ENCODE measurements at places on chromosomes 3 and 15.

- DNase-seq: no peak
These were observed 280.5 kb downstream of the MBNL1 start for GRCh38 chr3:152549263-152549662.

GRCh38 chr15:78804391-78804792, 6.9 kb downstream of the ADAMTS7 start:
- DNase-seq: no peak

DNA sequence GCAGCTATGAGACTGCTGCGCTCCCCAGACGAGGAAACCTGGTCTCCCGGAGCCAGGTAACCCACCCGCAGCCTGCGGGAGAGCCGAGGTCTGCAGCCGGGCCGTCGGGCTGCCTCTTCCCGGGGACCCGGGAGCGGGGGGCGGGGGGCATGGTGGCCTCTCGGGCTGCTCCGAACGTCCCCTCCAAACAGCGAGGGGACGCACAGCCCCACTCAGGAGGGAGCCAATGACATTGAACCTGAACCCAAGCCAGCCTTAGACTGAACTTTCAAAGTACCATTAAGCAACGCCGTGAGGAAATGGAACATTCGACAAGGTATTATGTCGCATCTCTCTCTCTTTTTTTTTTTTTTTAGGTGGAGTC, 29.8 kb upstream of the ALDH1A3 start:
- no peak for DNase-seq

DNA sequence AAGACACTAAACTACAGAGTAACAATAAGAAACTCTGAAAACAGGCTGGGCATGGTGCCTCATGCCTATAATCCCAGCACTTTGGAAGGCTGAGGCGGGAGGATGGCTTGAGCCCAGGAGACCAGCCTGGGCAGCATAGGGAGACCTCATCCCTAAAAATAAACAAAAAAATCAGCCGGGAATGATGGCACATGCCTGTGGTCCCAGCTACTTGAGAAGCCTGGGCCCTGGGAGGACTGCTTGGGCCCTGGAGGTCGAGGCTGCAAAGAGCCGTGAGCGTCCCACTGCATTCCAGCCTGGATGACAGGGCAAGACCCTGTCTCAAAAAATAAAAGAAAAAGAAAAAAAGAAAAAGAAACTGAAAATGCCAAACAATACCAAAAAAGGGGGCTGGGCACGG, 55.4 kb downstream of the TMCC1 start:
- DNase-seq: no peak

GRCh38 chr3:45771166-45771775, 25.1 kb downstream of the SLC6A20 start:
- no peak for DNase-seq

GRCh38 chr3:25589783-25590258, 74.9 kb downstream of the TOP2B start:
- no peak for DNase-seq

DNA sequence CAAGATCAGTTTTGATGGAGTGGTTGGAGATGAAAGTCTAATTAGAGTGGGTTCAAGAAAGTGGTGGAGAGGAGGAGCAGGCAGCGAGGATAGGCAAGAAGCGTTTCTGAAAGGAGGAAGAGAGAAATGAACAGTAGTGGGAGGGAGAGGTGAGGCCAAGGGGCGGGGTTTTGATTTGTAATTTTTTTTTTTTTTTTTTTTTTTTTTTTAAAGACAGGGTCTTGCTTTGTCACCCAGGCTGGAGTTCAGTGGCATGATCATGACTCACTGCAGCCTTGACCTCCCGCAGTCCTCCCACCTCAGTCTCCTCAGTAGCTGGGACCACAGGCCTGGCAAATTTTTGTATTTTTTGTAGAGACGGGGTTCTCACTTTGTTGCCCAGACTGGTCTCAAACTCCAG, 36.6 kb downstream of the MRAS start:
- DNase-seq: no peak

Data from activated T-cell treated with anti-CD3 and anti-CD28 coated beads, Interleukin-2, amount 50 U/mL, for 48 hours (primary cell).